ENCODE measurements at places on chromosomes 2 and 18. TPM values are rescaled to one million over a fixed set of nuclear protein-coding genes. Genes with fewer than 3 reads are reported as not detected.

- DNase-seq, result no peak
These were observed 409.5 kb upstream of the POU3F3 start for GRCh38 chr2:104444392-104444791.

GRCh38 chr18:76351961-76352581, 143.0 kb downstream of the ZNF516 start:
- no peak for DNase-seq

DNA sequence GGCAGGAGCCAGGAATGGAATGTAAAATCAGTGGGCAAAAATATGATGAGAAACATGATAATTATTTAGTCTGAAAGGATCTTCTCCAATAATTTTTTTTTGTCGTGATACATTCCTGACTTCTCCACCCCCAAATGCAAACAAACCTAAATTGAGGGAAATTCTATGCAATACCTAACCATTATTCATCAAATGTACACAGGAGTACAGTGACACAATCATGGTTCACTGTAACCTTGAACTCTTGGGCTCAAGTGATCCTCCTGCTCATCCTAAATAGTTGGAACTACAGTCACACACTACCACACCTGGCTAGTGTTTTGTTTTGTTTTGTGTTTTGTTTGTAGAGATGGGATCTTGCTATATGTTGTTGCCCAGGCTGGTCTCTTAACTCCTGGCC, 46.5 kb downstream of the RAB10 start:
- DNase-seq, result no peak

- DNase-seq, result no peak
These were observed 92.1 kb upstream of the FHL2 start for GRCh38 chr2:105490956-105491355.

- DNase-seq, result no peak
These were observed 90.1 kb downstream of the ABI2 start for GRCh38 chr2:203418271-203418670.

DNA sequence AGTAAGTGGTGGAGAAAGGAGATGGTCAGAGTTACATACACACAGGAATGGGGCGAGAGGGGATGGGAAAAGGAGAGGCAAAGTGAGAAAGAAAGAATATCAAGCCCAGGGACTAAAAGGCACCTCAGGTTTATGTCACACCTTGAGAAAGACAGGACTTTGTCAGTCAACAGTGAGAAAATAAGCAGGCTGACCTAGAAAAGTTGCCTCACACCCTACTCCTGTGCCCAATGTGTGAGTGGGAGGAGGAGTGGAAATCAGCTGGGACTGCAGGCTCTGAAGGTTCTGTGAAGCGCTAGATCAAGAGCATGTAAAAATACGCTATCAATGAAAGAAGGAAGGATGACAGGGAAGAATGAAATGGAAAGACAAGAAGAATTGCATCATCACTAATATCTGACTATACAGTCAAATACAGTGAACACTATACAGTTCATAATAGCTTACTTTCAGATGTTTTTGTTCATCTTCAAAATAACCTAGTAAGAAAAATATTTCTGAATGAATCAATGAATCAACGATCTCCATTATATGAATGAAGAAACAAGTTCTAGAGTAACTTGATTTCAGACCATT, 10.7 kb downstream of the VPS54 start:
- DNase-seq, result no peak

GRCh38 chr2:191030521-191031154, 16.7 kb upstream of the STAT1 start:
- peak; percentile 47 for DNase-seq

DNA sequence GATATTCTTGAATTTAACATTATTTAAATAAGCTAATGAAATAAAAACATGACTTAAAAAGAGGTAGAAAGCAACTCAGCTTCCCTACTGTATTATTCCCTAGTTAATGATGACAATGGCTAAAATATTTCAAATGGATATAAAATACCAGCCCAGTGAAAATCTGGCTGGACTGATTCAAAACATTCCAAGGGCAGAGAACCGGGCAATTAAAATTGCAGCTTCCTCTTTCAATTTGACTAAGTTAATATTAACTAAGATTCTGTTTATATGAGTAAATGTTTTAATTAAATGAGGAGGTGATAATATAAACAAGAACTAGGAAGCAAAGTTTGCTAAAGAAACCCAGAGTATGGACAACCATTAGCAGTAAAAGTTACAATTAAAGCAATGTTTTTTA, 65.6 kb downstream of the RAPH1 start:
- DNase-seq, result no peak

DNA sequence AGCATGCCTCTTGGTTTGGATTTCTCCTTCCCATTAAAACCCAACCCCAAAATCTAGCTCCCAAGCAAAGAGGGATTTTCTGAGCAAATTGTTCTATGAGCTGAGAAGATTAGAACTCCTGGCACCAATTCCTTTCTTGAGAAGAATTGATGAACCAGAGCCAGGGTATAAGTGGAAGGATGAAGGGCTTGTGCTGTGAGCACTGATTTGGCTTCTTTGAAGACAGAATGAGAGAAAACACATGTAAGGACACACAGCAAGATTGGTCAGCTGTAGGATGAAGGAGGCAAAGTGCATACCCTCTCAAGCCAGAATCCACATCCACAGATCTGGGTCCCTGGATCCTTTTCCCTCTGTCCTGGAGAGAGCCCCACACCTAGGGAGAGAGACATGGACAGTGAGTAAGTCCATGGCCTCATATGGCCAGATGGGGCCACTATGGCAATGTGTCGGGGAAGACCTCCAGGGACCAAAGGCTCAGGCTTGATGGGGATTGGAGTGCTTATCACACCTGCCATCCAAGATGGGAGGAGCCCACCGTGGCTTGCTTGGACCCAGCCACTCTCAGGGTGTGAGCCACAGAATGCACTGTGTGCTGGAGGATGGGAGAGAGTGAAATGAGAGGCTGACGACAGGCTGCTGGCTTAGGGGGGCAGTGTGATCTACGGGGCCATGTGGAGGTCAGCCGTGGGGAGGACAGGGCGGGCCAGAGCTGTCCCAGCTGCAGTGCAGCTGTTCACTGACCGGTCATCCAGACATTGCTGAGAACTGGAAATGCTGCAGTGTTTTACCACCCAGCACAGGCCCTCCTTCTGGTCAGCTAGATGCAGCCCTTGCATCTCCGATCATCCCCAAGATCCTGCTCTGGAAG, 339.8 kb downstream of the CYP26B1 start:
- no peak for DNase-seq

DNA sequence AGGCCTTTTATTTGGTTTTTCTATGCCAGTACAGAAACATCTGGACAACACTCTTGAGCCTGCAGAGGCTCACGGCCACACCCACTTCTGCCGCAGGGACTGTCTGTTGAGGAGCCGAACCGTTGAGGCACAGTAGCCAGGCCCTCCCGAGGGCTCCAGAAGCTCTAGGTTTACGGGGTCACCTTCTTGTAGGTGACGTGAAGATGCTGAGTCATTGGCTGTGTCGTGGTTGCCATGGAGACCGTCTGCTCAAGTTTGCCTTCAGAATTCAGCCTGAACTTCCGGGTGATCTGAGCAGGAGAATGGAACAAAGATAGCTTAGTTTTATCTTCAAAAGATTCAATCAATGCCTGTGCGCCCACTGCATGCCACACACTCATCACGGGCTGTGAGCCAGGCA, 25.9 kb downstream of the BOK start:
- DNase-seq, result no peak

- DNase-seq, result no peak
These were observed 216.9 kb downstream of the BCL11A start for GRCh38 chr2:60336442-60337141.

GRCh38 chr2:206981086-206981674, 41.9 kb downstream of the CPO start:
- DNase-seq, result no peak

GRCh38 chr2:173054466-173054865, 21.2 kb upstream of the MAP3K20 start:
- no peak for DNase-seq

- DNase-seq, result no peak
These were observed 114.6 kb downstream of the MYO5B start for GRCh38 chr18:50080316-50080715.

- DNase-seq, result no peak
These were observed 766 bp downstream of the MFF start for GRCh38 chr2:227325839-227326195.

- no peak for DNase-seq
These were observed 108.0 kb downstream of the CDH19 start for GRCh38 chr18:66495844-66496243.

DNA sequence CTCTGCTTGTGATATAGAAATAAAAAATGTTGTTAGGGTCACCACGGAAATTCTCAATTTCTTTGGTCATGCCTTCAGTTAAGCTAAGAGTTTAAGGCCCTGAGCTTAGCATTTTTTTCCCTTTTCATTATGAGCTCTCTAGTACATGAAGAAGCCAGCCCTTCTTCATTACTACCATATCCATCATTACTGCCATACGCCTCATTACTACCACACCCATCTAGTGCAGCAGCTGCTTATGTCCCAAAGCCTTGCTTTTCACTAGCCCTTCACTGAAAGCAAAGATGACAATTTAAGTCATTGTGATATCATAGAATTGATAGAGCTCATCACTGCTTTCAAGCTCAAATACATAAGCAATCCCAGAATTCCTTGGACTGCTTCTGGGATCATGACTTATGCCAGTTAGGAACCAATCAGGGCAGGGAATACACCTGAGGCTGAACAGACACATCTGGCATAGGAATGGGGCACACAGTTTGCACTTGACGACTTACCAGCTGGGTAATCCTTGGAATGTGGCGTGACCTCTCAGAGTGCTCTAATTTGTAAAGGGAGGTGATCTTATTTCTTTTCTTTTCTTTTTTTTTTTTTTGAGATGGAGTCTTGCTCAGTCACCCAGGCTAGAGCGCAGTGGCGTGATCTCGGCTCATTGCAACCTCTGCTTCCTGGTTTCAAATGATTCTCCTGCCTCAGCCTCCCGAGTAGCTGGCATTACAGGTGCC, 40.3 kb downstream of the SOWAHC start:
- no peak for DNase-seq

GRCh38 chr18:21760321-21760720, 19.7 kb downstream of the MIB1 start:
- no peak for DNase-seq

G6PC2 gene
- not detected for total RNA-seq

C2orf80 gene
- total RNA-seq, result not detected

BCL11A gene
- total RNA-seq, result 5.6 TPM

CIB4 gene
- total RNA-seq, result not detected

DNAJC10 gene
- total RNA-seq, result 52.9 TPM

TMEM131 gene
- 43.8 TPM for total RNA-seq

CPS1 gene
- total RNA-seq, result 0.79 TPM

STK39 gene
- total RNA-seq, result 21.0 TPM

DYNAP gene
- not detected for total RNA-seq

DUSP19 gene
- 2.5 TPM for total RNA-seq

Measured in T-cell (primary cell).